ENCODE measurements at places on chromosomes 3 and 15.

GRCh38 chr3:145035682-145036081 is 1064.1 kb downstream of the DIPK2A start:
- no peak for DNase-seq

DNA sequence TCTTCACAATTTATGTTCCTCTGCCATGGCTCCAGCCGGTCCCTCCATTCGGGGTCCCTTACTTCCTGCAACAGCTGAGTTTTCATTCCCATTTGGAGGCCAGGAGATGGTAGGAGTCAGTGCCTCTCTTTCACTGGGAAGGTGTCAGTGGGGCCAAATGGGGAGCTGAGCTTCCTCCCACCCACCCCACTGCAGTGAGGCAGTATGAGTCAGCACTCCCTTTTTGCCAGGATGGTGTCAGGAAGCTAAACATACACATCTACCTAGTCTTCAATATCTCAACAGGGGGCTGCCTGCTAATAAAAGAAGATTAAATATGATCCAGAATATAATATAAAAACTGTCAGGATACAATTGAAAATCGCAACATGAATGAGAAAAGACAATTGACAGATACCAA is 12.7 kb upstream of the ACTC1 start:
- no peak for DNase-seq

DNA sequence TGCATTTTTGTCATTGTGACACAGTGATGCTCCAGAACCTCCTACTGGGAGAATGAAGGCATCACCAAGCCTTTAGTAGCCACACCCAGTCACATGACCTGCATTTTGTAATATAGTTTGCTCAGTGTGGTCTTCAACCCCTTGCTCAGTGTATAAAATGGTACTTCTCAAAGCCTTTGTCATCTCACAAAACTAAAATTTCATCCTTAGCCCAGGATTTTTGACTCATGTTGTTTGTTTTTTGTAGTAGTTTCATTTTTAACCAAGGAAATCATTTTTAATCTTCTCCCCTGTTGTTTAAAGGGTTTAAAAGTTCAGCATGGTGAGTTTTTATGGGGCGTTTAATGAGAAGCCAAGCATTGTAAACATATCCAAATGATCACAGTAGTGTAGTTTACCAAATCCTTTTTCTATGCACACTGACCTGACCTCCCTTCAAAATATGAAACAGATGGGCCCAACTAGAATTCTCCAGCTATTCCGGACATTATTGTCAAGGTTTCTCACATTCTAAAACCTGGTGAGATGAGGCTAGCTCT is 123.5 kb upstream of the IL12A start:
- no peak for DNase-seq

- no peak for DNase-seq
Measured at GRCh38 chr3:96101006-96101560, 713.3 kb upstream of the EPHA6 start.

DNA sequence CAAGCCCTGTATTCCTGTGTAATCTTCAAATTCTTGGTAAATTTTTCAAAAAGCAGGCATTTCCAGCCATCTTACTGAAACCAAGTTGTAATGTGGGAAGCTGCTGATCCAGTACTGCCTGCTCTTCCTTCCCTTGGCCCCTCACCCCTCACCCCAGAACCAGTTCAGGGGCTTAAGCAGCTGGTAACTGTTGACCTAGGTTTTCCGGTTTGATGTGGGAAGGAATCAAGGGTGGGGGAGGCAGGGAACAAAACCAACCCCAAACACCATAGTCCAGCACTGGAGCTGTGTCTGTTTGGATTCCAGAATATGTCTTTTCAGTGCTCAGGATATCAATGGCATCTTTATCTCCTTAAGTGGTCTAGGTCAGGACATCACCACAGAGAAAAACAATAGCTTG is 26.7 kb downstream of the SNX1 start:
- no peak for DNase-seq

DNA sequence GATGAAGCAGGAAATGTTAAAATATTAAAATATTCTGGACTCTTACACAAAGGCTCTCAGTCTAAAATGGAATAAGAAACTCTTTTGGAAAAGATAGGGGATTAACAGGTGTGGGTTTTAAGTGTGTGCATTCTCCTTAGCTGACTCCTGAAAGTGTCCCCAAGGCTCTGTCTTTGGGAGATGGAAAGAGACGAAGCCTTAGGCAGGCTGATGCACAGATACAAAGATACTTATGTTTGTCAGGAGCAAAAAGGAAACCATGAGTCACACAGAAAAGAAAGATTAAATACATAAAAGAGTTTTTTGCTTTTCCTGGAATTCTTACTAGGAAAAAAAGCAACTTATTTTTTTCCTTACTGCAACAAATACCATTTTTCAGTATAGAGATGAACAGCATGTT is 23.8 kb upstream of the ABI3BP start:
- DNase-seq = no peak

DNA sequence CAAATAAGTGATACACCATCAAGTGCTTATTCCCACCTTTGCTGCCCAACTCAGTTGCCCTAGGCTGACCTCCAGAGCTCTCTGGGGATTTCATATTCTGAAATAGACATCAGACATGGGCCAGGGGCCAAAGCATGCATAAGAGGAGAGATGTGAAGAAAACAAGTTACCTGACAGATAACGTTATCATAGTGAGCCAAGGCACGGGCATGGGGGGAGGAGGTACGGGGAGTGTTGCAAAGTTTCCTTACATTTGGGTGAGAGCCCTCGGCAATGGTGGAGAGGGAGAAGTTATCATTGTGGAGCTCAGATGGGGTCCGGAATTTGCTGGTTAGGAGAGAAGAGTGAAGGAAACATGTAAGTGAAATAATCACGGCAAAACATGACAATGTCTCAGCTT is 9.8 kb downstream of the CSPG5 start:
- no peak for DNase-seq

DNA sequence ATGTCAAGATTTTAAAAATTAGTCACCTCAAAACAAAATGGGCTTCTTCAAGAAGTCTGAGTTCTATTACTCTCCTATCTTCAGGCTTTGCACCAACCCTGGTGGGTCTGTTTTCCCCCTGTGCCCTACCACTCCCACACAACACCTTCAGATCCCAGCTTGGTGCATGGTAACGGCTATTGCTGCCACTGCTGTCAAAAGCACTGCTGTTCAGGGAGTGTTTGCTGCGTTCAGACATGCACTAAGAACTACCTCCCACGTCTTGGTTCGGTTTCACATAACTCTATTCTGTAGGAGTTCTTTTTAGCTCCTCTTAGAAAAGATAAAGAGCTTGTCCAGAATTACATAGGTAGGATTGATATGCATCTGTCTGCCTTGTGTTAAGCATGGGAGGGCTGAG is 799.2 kb downstream of the NR2F2 start:
- no peak for DNase-seq

- DNase-seq = no peak
Measured at GRCh38 chr3:47870156-47870555, 67.2 kb downstream of the DHX30 start.

DNA sequence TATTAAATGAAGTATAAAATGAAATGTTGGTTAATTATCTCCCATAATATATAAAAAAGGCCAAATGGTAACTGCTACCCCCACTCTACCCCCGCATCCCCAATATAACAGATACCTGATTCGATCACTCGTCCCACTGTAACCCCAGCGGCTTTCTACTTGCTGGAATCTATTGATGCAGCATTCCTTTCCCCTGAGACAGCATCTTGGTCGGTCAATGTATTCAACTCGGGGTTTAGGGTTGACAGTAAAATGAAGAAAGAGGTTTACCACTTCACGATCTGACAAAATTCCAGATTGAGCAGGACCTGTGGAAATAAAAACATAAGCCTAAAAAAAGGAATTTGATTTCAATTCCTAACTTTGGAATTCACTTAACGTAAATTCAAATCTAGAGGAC is 18.6 kb upstream of the C15orf40 start:
- peak; percentile 77 for DNase-seq

DNA sequence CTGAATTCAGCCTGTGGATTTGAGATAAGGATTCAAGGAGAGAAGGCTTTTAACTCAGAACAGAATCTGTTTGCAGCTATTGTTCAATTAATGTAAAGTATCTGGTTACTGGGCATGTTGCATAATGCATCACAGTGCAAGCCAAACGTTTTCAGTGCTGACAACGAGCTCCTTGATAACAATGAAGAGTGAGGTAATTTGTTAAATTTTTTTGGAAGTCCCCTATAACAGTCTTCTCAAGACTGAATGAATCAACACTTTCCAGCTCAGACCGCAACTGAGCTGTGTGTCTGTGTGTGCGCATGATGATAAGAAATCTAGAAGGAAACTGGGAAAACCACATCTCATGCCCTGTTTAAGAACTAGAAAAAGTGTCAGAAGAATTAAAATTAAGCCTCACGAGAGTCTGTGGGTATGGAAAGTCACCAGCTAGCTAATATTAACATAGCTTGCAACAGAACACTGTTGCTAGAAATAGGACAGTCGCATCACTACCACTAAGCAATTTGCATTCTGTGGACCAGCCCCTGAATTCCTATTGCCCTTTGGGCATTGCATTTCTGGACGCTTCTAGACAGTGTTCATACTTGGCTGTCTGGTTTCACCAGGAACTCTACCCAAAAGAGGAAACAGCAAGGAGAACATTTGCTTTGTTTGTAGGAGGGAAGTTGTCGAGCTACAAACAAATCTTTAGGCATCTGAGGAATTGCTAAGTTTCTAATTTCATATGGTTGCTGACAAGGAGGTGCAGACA is 43.7 kb upstream of the ATP2C1 start:
- DNase-seq = peak; percentile 54

GRCh38 chr3:56424336-56424735 is 43.9 kb downstream of the ERC2 start:
- no peak for DNase-seq

DNA sequence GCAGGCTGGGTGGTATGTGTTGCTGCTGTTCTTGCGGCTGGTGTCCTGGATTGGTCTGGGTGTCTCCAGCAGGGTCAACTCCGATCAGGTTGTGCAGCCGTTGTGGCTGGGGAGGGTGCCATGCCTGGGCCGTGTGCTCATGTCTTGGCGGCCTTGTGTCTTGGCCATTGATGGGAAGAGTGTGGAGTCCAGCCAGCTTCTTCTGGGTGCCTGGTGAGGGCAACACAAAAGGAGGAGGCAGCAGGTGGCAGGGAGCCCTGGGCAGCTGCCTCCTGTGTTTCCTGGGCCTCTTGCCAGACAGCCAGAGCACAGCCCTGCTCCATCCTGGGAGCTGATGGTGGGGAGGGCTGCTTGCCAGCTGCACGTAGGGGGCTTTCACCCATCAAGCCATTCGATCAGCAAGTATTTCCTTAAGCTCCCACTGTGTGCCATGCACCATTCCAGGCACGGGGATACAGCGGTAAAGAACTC is 4.3 kb downstream of the CHAC1 start:
- no peak for DNase-seq

DNA sequence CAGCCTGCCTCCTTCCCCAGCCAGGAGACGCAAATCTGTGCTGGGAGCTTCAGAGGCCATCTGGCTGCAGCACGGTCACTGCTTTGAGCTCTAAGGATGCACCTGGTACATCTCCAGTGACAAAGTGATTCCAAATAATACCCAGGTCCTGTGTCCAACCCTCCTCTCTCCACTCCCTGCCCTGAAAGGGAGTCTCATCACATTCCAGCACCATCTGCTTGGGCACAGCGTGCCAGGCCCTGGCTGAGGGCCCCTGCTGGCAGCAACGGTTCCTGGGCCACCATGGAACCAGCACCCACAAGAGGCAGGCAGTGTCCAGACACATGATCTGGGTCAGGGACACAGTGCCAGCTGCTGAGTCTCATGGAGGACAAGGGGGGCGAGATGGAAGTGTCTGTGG is 81.3 kb downstream of the MTHFS start:
- DNase-seq = no peak

GRCh38 chr15:39770748-39771689 is 11.6 kb downstream of the FSIP1 start:
- no peak for DNase-seq

- DNase-seq = no peak
Measured at GRCh38 chr15:60496853-60497252, 17.9 kb upstream of the ICE2 start.

GRCh38 chr15:25481208-25481859 is 42.5 kb upstream of the UBE3A start:
- no peak for DNase-seq

GRCh38 chr3:27194861-27195483 is 174.2 kb downstream of the NEK10 start:
- no peak for DNase-seq

- no peak for DNase-seq
Measured at GRCh38 chr3:100020876-100021644, 93.2 kb downstream of the FILIP1L start.

GRCh38 chr15:57732526-57733331 is 26.2 kb downstream of the POLR2M start:
- DNase-seq = peak; percentile 76

DNA sequence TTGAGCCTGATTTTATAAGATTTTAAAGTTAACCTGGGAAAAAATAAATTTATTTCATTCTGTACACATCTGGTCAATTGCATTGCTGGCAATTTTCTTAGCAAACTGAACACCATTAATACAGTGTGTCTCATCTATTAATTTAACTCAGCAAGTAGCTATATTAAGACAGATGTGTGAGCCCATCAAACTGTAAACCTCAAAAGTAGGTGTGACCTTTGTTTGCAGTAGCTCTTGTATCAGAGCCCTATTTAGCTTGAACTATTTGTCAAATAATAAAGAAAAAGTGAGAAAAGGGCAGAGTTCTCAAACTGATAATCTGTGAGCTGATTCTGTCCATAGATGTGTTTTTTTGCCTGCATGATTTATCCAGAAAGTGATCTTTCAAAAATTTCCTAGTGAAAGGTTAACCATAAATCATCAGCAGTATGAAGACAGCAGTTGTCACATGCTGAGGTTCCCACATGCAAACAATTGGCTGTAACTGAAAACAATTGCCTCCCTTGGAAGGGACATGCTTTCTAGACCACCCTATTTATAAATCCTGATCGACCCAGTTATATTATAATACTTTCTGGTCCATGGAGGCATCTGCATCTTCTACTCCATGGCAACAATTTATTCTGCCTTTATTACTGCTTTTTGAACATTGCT is 646.5 kb downstream of the NSUN3 start:
- no peak for DNase-seq

DNA sequence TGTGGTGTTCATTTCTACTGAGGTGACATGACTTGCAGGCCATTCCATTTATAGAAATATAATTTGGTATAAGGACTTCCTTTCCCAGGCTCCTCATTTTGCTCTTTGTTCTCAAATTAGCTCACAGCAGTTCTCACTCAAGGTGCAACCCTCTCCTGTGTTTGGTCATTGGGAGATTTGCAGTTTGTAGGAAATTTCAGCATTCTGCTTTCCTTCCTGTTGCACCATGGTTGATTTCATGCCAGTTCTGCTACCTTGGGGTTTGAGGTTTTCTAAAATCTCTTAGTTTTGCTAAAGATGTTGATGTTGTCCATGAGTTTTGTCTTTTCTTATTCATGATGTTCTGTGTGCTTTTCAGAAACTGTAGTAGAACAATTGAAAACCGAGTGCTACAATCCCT is 65.7 kb upstream of the PROK2 start:
- DNase-seq = no peak

- no peak for DNase-seq
Measured at GRCh38 chr3:58379351-58380073, 46.8 kb downstream of the PXK start.

Measured in urothelium cell line (cell line).